ENCODE measurements at places on chromosomes 11 and 22.

GRCh38 chr11:85800595-85801342 lies 10.2 kb downstream of the SYTL2 start:
- no peak for DNase-seq

- DNase-seq, result no peak
These were observed 548.7 kb upstream of the CADM1 start for GRCh38 chr11:116052603-116053547.

- peak; percentile 77 for DNase-seq
These were observed 28.5 kb downstream of the MAFF start for GRCh38 chr22:38230108-38230825.

GRCh38 chr22:29108137-29108536 lies 35.3 kb downstream of the KREMEN1 start:
- no peak for DNase-seq

DNA sequence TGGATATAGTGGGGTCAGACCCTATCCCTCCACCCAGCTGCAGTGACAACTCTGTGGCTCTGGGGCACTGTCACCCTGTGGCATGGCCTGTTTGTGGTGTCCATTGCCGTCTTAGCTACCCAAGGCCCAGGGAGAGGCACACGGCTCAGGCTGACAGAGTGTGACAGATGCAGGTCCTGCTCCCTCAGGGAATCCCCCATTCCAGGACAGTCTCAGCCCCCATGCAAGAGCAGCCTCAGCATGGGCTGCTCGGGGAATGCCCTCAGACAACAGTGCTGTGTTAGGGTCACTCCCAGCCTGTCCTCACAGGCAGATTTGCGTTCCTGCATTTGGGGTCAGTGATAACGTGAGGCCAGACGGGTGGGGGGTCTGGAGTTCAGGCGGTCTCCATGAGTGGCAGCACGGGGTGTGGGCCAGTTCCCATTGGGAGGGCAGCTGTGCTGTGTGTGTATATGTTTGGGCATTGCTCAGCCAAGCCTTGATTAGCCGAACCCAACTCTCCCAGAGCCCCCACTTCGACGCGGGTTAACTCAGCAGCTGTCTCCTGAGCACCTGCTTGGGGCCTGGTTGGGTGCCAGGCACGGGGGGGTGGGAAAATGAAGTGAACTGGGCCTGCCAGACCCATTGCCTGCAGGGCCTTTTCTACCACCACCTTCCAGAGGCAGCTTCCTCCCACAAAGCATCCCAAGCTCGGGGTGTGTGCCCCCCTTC lies 5.3 kb upstream of the KCNQ1OT1 start:
- DNase-seq, result peak; percentile 10

GRCh38 chr11:2580571-2581001 lies 119.2 kb downstream of the KCNQ1OT1 start:
- no peak for DNase-seq

DNA sequence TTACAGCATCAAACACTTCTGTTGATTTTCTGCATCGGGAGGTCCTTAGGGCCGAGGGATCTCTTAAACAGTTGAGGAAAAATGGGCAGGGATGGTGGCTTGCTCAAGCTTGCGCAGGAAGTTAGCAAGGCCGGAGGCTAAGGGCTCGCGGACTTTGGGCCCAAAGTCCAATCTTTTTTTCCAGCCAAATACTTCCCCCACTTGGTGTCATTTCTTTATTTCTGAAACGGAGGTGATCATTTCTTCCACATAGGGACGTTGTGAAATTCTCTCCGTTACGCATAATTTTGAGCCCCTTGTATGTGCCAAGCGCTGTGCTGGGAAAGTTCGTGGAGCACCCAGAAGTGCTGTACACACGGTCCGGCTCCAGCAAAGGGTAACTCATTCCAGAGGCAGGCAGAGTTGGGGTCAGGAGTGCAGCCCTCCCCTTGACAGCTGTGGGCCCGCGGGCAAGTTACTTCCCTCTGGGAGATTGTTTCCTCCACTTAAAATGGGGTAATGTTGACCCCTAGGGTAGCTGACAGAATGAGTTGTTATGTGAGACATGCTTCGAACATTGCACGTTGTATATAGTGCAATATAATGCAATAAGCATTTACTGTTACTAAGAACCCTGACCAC lies 809 bp downstream of the MIEF1 start:
- no peak for DNase-seq

GRCh38 chr11:118238929-118239328 lies 13.2 kb downstream of the MPZL3 start:
- no peak for DNase-seq

GRCh38 chr11:128779036-128779435 lies 85.2 kb downstream of the FLI1 start:
- no peak for DNase-seq

- no peak for DNase-seq
These were observed 123.4 kb downstream of the CSNK2A3 start for GRCh38 chr11:11229647-11230046.

GRCh38 chr11:14927146-14927545 lies 35.1 kb upstream of the CYP2R1 start:
- DNase-seq, result no peak

GRCh38 chr11:127275774-127276173 lies 275.2 kb upstream of the KIRREL3 start:
- DNase-seq, result peak; percentile 86

DNA sequence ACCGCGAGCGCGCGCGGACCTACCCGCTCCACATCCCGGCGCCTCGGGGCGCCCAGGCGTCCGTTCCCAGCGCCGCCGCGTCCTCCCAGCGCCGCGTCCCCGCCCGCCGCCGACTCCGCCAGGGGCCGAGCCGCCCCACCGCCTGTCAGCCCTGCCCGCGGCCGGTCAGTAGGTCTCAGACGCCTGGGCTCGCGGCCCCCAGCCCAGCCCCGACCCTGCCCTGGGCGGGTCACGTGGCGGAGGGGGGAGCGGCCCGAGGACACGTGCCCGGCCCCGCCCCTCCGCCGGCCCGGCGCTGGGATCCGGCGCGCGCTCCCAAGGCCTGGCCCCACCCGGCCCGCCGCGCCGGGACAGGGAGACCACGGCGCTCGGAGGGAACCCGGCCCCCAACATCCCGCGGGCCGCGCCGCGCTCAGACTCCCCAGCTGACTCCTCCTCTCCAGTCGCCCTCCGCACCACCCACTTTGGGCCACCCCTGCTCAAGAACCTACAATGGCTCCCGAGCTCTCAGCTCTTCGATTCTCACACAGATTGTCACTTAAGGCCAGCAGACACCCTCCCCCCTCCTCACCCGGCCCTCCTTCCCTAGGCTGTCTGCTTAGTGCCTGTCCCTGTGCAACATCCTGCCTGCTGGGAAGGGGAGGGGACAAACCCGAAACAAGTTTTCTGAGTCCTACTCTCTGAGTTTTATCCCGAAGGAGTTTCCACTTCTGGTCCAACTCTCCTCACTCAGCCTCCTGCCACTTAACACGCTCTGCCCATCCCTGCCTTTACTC lies at the start of gene RAB3IL1:
RAB3IL1 (minus strand) TSS at position 233 of the 776 bp plus-strand sequence; CDS start at position 34, 199 bp downstream.
- DNase-seq, result no peak

GRCh38 chr11:60078745-60079144 lies 9.7 kb upstream of the MS4A2 start:
- DNase-seq, result no peak

DNA sequence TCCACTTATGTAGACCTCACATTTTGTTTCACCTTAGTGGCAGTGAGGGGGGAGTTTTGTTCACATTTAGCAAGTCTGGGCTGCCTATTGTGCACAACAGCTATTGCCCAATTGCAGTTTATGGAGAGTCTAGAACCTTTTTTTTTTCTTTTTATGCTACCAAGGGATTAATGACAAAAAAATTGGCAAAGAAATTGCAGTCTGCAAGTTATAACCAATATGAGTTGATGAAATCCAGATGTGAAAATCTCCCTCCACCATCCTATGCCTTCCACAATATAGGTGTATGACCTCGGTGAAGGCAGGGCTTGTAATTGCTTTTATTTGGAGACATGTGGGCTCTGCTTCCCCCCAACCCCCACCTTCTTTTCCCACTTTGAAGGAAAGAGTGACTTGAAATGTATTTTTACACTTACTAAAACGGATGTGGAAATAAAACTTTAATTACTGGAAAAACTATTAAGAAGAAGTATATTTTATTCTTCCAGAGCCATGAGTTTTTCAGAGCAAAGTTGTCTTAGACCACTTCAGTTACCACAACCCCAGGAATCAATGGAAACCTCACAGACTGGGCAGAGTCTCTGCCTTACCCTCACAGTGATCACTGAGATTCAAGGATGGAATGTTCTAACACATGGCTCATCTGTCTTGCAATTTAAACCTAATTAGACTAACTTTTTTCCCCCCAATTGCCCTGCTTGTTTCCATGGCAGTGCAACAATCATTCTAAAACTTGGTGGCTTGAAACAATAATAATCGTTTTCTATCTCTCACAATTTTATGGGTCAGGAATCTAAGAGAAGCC lies 120.8 kb upstream of the SLC5A12 start:
- DNase-seq, result no peak

DNA sequence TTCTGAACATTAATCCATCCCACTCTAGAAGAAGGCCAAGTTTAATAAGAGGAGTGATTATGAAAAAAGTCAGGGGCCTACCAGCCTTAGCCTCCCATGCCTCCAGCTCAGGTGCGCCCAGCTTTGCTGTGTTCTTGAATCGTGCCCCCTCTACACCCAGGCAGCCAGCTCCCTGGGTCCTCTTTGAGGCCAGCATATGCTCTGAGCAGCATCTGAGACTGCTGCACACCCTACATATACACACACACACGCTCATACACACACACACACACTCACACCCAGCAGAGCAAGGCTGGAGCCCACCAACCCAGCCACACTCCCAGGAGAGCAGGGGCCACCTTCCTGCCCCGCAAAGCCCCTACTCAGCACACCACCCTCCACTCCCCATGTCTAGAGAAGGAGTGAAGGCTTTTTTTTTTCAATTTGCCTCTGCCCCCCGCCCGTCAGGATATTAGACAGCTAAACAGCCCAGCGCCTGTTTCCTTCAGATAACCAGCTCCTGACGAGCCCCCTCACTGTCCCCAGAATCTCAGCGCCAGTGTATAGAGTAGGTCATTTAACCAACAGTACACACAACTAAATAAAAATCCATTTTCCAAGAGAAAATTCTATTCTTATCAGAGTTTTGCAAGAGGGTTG lies 121.6 kb downstream of the BUD13 start:
- peak; percentile 83 for DNase-seq

DNA sequence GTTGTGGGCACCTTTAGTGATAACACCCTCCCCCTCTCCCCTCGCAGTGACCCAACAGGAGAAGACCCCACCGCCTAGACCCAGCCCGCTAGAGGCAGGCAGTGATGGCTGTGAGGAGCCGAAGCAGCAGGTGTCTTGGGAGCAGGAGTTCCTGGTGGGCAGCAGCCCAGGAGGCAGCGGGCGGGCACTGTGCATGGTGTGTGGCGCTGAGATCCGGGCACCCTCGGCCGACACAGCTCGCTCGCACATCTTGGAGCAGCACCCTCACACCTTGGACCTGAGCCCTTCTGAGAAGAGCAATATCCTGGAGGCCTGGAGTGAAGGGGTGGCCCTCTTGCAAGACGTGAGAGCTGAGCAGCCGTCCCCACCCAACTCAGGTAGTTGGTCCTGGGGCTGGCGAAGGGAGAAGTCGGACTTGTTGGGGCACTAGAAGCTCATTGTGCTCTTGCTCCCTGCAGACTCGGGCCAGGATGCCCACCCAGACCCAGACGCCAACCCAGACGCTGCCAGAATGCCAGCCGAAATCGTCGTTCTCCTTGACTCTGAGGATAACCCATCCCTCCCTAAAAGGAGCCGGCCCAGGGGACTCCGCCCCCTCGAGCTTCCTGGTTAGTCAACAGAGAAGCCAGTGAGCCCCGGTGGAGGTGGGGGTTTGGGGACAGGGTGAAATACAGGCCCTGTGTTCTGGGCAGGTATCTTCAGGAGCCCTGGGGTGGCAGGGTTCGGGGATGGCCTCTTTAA lies 4.7 kb downstream of the SPINDOC start:
- no peak for DNase-seq

DNA sequence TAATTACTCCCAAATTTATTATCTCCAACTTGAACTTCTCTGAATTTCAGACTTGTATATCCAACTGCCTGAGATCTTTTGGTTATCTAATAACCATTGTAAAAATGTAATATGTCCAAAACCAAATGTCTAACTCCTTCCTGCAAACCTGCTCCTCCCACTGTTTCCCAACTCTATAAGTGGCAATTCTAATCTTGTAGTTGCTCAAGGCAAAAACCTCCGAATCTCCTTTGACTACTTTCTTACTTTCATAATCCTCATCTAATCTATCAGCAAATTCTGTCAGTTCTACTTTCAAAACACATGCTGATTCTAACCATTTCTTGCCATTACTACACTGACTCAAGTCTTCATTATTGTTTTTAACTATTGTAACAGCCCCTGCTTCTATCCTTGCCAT lies 55.7 kb downstream of the FAM168A start:
- no peak for DNase-seq

- peak; percentile 71 for DNase-seq
These were observed 2.2 kb upstream of the CD151 start for GRCh38 chr11:830295-831117.

GRCh38 chr22:29041408-29041807 lies 20.2 kb downstream of the C22orf31 start:
- DNase-seq, result peak; percentile 70

GRCh38 chr11:57638005-57638781 lies 11.5 kb downstream of the YPEL4 start:
- no peak for DNase-seq

GRCh38 chr11:1481861-1482441 lies 4.6 kb downstream of the MOB2 start:
- DNase-seq, result no peak

GRCh38 chr11:61616434-61616833 lies 35.6 kb upstream of the SYT7 start:
- no peak for DNase-seq

GRCh38 chr11:90134478-90135003 lies at the start of gene NAALAD2:
Gene NAALAD2 (plus strand): TSS chr11:90134663. CDS start chr11:90134759, 96 bp downstream.
- DNase-seq, result peak; percentile 12

GRCh38 chr22:19375435-19375834 lies 56.1 kb downstream of the HIRA start:
- DNase-seq, result no peak

DNA sequence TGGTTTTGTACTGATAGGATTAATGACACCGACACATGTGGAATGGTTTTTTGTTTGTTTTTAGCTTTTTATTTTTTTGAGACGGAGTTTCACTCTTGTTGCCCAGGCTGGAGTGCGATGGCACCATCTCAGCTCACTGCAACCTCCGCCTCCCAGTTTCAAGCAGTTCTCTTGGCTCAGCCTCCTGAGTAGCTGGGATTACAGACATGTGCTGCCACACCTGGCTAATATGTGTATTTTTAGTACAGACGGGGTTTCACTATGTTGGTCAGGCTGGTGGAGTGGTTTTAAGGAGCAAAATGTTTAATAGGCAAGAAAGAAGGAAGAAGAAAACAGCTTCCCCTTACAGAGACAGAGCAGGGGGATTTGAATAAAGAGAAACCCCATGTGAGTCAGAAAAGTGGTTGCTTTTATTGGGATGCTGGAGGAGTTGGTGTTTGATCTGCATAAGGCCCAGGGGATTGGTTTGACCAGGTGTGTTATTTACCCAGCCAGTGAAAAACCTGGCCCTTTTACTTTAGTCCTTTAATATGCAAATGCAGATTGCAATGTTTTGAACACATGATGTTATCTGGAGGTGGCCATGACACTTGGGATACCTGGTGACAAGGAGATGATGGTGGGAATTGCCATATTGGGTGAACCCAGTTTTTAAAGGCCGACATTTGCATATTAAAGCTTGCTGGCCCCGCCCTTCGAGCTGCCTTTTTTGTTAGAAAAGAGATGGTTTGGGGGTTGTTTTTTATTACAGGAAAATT lies 24.3 kb downstream of the SUSD2 start:
- DNase-seq, result no peak

All from common myeloid progenitor, CD34-positive (primary cell).